Stimulated activated CD4-positive, alpha-beta T cell treated with anti-CD3 and anti-CD28 coated beads, TNF-alpha, amount 100 ng/mL, for 4 hours (primary cell): ENCODE measurements at places on chromosomes 2 and 18.

- DNase-seq = no peak
Measured at GRCh38 chr2:177464549-177464948, 72.0 kb downstream of the AGPS start.

DNA sequence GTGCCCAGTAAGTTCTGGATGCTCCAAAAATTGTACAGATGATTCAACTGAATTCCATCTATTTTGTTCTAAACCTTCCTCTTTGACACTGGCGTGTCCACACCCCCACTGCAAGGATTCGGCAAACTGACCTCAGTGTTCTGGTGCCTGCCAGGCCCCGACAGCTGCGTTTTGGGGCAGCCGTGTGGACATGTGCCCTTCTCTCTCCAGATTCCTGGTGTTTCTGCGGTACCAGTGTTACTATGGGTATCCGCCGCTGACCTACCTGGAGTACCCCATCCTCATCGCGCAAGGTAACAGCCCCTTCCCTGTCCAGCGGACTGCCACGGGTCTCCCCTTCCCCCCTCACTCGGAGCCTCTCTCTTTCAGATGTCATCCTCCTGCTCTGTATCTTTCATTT lies 5.0 kb downstream of the SLC66A3 start:
- DNase-seq = no peak

- no peak for DNase-seq
Measured at GRCh38 chr2:161141033-161141432, 19.2 kb upstream of the TANK start.

- no peak for DNase-seq
Measured at GRCh38 chr2:174729797-174730697, 34.2 kb downstream of the CHRNA1 start.

- no peak for DNase-seq
Measured at GRCh38 chr2:110943070-110943634, 177.6 kb upstream of the BCL2L11 start.

- DNase-seq = no peak
Measured at GRCh38 chr2:229170171-229170570, 100.9 kb downstream of the PID1 start.

- no peak for DNase-seq
Measured at GRCh38 chr2:230895536-230896345, 29.3 kb downstream of the GPR55 start.

- DNase-seq = no peak
Measured at GRCh38 chr2:160606341-160606740, 112.7 kb upstream of the RBMS1 start.

- no peak for DNase-seq
Measured at GRCh38 chr18:75478996-75479880, 51.7 kb upstream of the SMIM21 start.

DNA sequence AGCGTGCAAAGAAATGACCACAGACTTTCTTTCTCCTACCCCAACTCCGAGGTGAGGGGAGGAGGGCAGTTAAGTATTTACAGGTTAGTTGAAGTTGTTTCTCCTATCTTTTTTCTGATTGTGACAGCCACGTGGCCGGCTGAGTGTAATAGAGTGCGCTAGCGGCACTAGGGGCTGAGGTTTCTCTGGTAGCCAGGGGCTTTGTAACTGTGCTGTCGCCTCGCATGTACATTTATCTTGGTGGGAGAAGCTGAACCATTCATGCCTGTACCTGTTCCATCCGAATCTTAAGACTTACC lies 214.1 kb upstream of the STON1 start:
- no peak for DNase-seq

GRCh38 chr2:112626604-112627059 lies 19.1 kb upstream of the SLC20A1 start:
- DNase-seq = peak; percentile 42

- no peak for DNase-seq
Measured at GRCh38 chr2:181158427-181158826, 178.0 kb downstream of the UBE2E3 start.

DNA sequence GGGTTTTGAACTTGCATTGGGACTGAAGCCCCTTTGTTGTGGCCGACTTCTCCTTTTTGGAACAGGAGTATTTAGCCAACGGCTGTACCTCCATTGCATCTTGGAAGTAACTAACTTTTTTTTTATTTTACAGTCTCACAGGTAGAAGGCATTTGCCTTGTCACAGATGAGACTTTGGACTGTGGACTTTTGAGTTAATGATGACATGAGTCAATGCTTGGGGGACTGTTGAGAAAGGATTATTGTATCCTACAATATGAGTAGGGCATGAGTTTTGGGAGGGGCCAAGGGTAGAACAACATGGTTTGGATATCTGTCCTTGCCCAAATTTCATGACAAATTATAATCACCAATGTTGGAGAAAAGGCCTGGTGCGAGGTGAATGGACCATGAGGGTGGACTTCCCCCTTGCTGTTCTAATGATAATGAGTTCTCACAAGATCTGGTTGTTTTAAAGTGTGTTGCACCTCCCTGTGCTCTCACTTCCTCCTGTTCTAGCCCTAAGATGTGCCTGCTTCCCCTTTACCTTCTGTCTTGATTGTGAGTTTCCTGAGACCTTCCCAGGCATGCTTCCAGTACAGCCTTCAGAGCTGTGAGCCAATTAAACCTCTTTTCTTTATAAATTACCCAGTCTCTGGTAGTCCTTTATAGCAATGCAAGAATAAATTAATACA lies 1269.4 kb upstream of the CHAC2 start:
- no peak for DNase-seq

DNA sequence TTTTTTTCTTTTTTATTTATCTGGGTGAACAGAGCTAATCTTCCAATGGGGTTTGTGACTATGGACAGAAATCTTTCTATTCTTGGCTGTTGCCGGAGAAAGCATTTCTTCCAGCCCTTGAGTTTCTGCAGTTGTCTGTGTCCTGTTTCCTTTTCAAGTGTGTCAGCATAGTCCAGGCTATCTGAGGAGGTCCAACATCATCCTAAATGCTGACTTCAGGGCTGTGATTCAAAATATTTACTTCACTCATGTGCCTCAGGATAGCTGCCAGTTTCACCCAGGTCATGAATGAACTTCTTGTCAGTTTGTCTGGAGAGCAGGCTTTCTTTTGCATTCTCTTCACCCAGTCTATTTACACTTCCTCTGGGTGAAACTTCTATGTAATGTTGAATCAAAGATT lies 27.9 kb downstream of the ITGAV start:
- no peak for DNase-seq

- no peak for DNase-seq
Measured at GRCh38 chr2:205989271-205990071, 96.5 kb downstream of the INO80D start.

DNA sequence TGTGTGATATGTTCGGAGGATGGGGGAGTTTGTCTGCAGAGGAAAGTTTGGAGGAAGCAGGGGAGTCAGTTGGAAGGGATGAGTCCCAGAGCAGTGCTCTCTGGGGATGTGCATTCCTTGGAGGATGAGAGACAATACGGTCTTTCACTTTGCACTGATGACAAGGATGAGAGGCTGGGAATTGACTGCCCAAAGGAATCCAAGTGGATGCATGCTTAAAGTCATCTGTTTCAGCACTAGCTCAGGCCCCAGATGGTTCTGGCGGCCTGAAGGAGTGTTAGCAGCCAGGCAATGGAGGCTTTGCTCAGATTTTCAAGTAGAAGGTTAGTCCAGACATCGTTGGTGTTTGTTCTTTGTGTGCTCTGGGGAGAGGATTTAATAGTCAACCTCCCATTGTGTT lies 100.2 kb downstream of the CRIM1 start:
- no peak for DNase-seq

DNA sequence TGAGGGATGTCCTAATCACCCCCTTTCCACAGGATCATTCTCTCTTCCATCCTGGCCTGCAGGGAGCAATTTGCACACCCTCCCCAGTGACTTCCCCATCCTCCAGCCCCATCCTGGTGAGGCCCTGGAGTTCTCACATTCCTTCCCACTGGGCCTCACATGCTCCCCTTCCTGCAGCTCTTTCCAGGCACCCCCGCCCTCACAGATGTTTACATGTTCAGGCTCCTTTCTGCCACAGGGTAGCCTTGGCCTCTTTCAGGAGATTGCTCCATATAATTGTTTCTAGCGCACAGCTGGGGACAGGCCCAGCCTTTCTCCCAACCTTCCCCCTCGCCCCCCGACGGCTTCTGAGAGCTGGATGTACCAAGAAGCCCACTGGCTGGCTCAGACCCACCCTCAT lies 288.4 kb upstream of the TRIB2 start:
- DNase-seq = no peak

DNA sequence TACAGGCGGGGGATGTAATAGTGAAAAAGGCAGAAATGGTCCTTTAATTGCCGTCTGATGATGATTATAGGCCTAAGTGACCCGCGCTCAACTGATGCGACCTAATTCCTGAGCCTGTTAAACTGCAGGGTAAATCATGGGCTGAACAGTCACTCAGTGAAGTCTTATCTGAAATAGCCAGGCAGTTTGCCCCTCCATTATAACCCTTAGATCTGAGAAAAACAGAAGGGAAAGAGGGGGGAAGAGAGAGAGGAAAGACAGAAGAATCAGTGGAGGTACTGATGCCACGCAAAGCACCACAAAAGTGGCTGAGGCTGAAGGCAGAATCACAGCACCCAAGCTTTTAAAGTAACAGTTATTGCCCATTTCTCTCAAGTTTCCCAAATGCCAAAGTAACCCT lies 73.1 kb upstream of the DNMT3A start:
- DNase-seq = no peak

- DNase-seq = no peak
Measured at GRCh38 chr18:25225151-25225550, 126.8 kb downstream of the ZNF521 start.

DNA sequence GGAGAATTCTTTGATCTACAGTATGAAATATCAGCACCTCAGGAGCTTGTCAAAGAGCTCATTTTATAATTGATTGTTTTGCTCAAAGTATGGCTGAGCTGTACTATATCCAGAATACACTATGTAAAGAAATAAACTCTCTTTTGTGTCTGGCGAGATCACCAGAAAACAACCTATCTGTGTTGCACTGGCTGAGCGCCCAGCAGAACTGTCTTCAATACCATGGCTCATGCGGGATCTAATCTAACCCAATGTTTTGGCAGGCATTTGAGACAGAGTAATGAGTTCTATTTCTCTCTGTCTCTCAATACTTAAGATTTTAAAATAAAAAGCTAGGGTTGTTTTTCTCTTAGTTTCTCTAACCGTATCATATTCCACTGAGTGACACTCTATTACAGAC lies 192.4 kb downstream of the L3MBTL4 start:
- DNase-seq = no peak

DNA sequence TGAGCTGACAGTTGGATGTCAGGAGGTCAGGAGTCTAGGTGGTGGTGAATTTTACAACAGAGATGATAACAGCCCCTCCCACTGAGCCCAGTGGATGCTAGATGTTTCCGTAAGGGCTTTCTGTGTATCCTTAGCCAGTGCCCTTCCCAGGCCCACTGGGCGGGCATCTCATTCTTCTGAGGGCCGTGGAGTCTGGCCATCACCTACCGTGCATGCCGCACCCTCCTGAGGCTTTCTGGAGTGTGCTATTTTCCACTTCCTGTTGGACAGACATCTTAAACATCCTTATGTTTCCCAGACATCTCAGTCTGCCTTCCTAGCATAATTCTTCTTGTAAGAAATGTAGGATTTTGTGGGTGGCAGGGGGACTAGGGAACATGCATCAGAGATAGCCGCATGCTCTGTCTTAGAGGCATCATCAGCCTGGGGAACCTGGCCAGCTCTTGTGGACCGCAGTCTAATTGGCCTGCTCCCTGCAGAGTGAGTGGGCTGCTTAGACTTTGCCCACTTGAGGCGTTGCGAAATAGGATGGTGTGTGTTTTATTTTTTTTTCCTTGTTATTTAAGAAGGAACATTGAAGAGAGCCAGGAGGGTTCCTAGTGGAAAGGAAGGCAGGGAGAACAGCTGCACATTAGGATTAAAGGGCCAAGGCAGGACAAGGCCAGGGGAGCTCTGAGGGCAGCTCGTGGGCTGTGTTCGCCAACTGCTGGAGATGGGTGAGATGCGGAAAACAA lies 135.8 kb downstream of the SH3RF3 start:
- no peak for DNase-seq

DNA sequence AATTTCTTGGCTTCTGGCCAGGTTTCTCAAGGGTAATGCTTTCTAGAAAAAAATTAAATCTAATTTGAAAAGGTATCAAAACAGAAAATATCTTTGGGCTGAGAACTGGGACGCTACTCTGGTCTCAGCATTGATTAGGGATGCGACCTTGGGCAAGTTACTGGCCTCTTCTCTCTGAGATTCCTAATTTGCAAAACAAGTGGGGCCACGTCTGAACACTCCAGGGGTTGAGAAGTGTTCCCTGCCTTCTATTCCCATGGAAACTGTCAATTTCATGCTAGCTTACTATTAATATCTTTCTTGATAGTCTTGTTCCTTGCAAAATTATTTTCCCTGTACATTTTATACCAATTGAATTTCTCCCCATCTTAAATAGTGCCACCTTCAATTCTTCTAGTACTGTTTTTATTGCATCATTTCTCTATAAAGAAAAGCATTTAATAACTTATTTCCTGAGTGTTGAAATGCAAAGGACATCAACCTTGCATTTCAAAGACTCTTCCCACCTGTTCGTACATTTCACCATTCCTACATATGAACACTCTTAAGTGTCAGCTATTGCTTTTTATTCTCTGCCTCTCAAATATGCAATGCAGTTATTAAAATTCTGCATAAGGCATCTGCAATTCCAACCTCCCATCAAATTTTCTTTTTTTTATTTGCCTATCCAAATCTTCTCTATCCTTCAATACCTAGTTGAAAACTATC lies 118.3 kb upstream of the DSEL start:
- no peak for DNase-seq

GRCh38 chr2:222960126-222960525 lies 91.9 kb upstream of the KCNE4 start:
- no peak for DNase-seq

DNA sequence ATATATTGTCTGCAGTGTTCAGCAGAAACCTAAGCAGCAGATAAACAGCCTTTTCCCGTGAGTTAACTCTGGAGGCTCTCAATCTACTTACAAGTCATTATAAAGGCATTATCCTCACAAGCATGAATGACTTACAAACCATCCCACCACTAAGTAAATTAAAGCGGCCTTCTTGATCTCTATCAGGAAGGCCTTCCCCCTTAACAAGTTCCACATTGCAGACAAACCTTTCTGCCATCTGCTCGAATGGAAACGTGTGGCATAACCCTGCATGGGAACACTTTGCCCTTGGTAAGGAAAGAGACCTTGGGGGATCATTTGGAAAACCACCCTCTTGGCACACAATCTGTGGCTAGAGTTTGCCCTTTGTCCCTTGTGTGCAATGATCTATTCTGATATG lies 199.5 kb downstream of the OSR1 start:
- no peak for DNase-seq

- DNase-seq = no peak
Measured at GRCh38 chr2:48715042-48715899, 40.3 kb downstream of the LHCGR start.

DNA sequence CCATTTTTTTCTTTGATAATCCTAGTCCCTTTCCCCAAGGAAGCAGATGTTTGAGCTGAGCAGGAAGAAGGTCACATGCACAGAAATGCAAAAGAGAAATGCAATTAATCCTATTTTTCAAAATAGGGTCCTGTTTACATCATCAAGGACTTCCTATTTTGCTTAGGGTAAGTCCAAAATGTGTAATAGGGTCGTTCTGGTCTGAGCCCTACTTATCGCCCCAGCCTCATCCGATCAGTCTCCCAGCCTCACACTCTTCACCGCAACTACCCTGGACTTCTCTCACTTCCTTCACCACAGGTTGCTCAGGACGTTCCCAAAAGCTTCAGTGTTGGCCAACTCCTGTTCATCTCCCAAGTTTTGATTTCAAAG lies 32.8 kb downstream of the FOSL2 start:
- no peak for DNase-seq
